Activated naive CD4-positive, alpha-beta T cell treated with Interleukin-2 at 50 U/mL for 16 hours (primary cell): ENCODE measurements at places on chromosomes 2 and 18.

GRCh38 chr2:177629357-177630024, 236.9 kb downstream of the AGPS start:
- DNase-seq: no peak

- DNase-seq: no peak
Measured at GRCh38 chr2:11944311-11944710, 197.9 kb downstream of the LPIN1 start.

DNA sequence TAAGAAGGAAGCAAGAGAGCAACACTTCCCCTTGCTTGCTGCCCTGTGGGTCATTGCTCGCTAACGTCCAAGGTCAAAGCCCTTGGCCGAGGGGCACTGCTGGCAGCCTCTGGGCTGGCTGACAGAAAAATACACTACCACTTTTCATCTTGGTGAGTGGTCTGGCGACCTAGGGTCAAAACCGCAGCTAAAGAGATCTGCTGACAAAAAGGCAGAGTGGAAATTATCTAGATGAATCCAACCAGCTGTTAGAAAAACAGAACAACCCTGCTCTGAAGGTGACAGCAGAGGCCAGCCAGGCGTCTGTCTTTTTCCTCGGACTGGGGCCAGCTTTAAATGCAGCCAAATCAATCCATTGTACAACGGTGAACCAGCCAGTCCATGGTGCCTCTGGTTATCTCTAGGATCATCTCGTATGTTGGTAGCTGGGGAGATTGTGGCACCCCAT, 92.6 kb downstream of the CD8B2 start:
- no peak for DNase-seq

DNA sequence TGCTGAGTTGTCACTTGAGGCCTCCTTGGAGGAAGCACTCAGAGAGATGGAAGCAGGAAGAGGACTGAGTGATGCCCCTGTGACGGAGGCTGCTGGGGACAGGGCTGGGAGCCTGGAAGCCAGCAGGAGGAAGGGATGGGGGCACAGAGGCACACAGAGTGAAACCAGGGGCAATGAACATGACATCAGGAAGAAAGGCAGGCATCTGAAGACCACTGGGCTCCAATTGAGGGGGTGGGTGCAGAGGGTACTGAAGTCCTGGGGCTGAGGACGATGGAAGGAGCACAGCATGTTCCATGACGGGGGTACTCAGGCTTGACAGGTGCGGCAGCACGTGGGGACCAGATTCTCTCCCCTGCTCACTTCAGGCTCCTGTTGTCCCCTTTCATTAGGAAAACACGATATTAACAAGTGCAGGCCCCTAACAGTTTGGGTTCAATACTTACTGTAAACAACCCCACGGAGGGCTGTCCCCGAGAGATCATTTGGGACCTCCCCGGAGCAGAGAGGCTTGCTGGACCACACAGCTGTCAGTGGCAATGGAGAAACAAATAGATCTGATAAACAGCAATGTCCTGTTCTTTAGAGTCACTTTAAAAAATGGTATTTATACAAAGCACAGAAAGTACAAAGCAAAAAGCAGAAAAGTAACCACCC, 8.7 kb downstream of the INPP5D start:
- DNase-seq: no peak

GRCh38 chr2:65788556-65788955, 356.2 kb upstream of the SPRED2 start:
- DNase-seq: no peak

- DNase-seq: no peak
Measured at GRCh38 chr2:135475128-135475527, 55.9 kb downstream of the ZRANB3 start.
